ENCODE measurements at places on chromosomes 12 and 14.

DNA sequence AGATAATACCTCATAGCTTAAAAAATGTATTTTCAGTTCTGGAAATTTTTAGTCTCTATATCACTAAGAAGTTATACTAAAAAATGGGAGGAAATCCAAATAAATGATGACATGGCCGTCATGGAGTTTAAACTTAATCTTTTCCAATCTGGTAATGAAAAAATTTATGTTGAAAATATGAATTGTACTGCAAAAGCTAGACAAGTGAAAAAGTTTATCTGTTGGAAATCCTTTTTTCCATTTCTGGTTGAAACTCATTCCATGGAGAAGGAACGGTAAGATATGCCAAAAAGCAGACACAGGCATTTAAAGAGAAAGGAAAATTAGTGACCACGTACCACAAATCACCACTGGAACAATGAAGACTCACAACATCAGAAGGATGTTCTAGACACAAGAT lies 314.2 kb upstream of the PRICKLE1 start:
- DNase-seq, result no peak

GRCh38 chr12:57278465-57279381 lies 27.7 kb upstream of the STAC3 start:
- no peak for DNase-seq

DNA sequence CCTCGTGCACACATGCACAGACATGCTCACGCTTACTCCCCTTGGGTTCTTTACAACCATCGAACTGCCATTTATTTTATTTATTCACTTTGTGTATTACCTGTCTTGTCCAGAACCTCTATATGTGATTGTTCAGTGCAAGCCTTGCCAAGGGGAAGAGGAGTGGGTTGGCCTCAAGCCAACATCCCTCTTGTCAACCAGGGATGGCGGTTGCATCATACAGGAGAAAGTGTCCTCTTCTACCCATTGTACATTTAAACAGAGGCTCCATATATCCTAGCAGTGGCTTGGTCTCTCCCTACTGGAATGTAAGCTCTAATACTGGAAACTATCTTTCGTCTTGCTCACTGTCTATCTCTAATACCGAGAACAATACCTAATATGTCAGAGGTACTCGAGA lies 108.4 kb downstream of the C12orf42 start:
- no peak for DNase-seq

GRCh38 chr12:54853933-54854538 lies at the start of gene MUCL1:
MUCL1 (plus strand) TSS chr12:54854516; CDS start chr12:54854583, 67 bp downstream.
- DNase-seq, result peak; percentile 33

DNA sequence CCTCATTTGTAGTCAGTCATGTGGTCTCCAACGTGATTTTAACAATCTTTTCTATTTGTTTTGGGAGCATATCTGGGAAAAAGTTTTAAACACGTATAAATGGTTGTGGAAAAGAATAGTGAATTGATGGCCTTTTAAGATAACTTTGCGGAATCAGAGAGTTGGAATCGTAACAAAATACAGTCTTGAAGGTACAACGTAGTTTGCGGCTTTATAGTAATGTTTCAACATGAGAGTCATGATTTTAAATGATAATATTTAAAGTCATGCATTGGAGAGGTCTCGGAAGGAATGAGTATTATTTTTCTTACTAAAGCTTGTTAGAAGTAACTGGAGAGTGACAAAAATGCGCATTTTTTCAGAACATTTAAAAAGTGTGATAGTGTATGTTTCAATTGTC lies 1.6 kb downstream of the AEBP2 start:
- no peak for DNase-seq

GRCh38 chr14:68502230-68502629 lies 290.6 kb downstream of the ZFP36L1 start:
- no peak for DNase-seq

GRCh38 chr14:68293404-68293803 lies 473.8 kb downstream of the RAD51B start:
- no peak for DNase-seq

DNA sequence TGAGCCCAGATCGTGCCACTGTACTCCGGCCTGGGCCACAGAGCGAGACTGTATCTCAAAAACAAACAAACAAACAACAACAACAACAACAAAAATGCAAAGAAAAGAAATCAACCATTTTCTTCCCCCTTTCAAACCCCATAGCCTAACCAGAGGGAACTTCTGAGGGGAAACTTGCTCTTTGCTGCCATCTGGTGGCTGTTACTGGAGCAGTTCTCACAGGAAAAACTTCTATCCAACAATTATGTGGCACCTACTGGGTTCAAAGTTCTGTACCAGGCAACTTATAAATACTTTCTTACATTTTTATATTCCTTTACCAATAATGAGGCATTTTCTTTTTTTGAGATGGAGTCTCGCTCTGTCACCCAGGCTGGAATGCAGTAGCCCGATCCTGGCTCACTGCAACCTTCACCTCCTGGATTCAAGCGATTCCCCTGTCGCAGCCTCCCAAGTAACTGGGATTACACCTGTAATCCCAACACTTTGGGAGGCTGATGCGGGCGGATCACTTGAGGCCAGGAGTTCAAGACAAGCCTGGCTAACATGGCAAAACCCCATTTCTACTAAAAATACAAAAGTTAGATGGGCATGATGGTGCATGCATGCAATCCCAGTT lies 50.9 kb upstream of the BICDL1 start:
- peak; percentile 31 for DNase-seq

GRCh38 chr12:46253544-46254162 lies 15.2 kb downstream of the SLC38A1 start:
- no peak for DNase-seq

GRCh38 chr14:61518403-61518802 lies 176.9 kb upstream of the HIF1A start:
- no peak for DNase-seq

DNA sequence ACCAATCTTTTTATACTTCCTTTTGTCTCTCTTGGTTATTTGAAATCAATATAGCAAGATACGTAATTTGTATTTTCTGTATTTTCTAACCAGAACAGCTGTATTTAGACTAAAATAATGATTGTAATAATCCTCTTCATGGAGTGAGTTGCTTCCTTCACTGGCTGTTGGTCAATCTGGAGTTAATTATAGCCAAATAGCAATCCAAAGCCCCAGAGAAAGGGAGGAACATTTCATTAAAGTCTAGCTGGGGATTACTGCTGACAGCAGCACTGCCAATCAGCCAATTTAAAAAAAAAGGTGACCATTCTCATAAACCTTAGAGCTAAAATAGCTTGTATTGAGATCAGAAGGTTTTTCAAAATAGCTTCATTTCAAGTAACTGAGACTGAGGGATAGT lies 118.0 kb downstream of the TRHDE start:
- DNase-seq, result no peak

Data from activated CD4-positive, CD25-positive, alpha-beta regulatory T cell (primary cell).